ENCODE measurements at places on chromosomes 1 and 21.

DNA sequence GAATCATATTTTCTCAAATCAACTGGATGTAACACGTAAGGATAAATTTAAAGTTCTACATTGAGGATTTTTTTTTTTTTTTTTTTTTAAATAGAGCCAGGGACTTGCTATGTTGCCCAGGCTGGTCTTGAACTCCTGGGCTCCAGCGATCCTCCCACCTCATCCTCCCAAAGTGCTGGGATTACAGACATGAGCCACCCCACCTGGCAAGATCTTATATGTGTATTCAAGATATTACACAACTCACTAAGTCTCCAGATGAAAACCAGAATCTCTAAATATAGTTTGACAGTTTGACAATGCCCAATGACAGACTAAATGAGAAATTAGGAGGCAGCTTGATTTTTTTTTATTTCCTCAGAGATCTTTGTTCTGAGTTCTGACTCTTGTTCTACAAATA, 6.8 kb downstream of the YY1AP1 start:
- DNase-seq: no peak

DNA sequence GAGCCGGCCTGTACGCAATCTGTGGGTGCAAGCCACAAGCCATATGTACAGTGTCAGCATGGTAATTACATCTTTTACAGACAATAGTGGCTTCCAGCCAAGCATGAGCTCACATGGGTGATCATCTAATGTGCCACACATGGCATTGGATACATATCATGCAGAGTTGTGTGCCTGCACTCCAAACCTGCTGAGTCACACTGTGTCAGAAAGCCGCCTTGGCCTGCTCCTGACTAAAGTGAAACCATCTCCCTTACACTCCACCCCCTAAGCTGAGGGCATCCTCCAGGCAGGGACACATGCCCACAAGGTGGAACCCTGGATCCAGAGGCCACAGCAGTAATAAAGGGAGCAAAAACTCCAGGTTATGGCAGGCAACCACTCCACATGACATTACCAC, 72.5 kb downstream of the KCNT2 start:
- DNase-seq: no peak

DNA sequence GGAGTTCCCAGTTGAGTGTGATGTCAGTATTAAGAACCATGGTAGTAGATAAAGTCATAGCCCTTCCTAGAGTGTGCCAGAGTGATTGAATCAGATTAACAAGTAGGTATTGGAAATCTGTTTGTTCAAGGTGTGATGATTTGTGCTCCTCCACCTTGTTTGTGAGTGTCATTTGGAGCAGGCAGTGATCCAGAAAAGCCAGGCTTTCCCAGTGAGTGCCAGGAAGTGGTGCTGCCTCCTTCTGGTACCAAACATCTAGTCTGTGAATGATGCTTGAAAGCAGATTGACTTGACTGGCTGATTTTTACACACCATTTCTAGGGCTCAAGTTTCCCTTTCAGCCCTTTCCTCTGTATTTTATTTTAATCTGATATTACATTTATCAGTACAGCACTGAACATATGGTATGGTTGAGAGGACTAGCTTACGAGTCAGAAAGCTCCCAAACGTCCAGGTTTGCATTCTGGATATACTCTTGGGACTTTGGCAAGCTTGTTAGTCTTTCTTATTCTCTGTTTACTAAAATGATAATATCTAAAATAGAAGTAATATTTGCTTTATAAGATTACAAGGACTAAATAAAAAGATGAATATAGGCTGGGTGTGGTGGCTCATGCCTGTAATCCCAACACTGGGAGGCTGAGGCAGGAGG, 100.7 kb downstream of the PATJ start:
- no peak for DNase-seq

DNA sequence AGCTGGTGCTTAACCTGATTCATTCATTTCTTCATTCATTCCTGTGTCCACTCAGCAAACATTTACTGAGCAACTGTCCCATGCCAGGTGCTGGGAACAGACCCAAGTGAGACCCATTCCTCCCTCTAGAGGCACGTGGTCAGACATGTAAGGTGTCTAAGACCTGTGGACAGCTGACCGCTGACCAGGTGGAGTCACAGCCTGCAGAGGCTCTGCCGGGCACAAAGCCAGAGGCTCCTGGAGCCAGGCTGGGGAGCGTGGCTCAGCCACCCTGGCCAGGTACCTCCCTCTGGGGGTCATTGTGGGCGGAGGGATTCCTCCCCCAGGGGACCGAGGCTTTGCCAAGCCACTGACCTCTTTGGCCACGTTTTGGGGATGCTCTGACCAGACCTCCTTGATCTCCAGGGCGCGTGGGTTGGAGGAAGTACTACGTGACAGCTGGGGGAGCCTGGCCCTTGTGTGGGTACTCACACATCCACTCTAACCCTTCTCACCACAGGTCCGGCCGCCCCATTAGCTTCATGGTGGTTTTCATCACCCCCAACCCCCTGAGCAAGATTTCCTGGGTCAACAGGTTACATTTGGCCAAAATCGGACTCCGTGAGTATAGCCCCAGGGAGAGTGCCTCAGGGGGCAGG, 100.3 kb downstream of the ARHGEF10L start:
- DNase-seq: no peak

GRCh38 chr1:943545-944340, 15.3 kb downstream of the NOC2L start:
- no peak for DNase-seq
